RPMI8226 (cell line): ENCODE measurements at places on chromosomes 5 and 9.

DNA sequence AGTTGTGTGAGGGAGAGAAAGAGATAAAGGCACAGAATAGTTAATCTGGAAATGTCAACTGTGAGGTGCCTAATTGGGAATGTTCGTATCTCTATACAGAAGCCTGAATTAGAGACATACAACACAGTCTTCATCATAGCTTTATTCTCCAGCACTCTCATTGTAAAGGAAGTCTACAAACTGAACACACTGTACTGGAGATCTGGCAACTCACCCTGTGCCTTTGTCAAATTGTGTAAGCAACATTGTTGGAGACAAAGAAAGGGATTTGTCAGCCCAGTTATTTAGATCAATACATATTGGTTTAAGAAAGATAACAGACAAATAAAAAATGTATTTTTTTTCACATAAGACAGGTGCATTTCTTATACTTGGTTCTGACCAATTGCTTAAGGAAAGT, 832.9 kb upstream of the DMAC1 start:
- DNase-seq: no peak

DNA sequence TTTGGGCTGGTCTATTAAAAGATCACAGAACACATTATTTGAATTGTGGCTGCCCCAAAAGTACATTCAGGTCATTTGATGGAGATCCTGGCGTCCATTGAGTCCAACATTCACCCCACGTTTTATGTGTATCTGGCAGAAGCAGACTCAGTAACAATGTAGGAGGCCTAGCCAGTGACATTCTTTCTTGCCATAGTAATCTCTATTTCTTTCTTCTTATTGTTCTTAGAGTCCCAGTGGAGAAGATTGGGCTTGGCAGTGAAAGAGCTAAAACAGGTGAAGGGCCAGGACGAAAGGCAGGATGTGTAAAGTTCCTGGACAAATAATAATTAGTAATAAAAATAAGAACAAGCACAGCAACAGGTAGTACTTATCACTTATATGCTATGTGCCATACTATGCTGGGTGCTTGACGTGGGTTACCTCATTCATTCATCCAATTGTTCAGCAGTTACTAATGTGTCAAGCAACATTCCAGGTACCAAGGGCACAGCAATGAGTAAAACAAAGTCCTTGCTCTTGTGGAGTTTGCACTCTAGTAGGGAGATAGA, 12.6 kb upstream of the ANKH start:
- no peak for DNase-seq

GRCh38 chr5:1111241-1111726, 579 bp downstream of the SLC12A7 start:
- DNase-seq: peak; percentile 58

DNA sequence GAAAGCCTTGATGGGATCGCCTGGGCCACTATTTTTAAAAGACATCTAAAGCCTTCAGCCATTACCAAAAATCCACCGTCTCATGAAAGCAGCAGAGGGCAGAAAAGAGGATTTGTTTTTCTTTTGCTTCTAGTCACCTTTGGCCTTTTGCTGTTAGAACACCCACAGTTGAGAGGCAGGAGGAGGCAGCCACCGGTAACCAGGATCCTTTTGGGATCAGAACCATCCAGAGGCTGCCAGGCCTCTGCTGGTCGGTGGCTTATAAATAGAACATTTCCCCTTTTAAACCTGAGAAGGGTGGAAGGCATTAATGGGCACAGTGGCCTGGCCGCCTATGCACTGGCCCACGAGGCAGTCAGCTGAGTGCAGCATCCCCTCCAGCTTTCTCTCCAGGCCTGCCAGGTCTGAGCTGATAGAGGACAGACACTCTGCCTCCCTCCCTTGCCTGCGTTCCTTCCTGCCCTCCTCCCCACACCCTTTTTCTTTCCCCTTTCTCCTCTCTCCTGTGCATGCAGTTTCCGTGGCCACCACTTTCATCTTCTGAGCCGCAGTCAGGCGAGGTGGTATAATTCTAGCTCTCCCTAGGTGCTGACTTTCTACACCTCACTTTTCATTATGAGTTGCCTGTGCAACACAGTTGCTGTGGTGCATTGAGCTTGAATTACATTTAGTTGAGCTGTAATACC, 253.4 kb downstream of the ARHGAP26 start:
- peak; percentile 65 for DNase-seq

GRCh38 chr5:30387974-30388632, 805.4 kb upstream of the CDH6 start:
- no peak for DNase-seq

- no peak for DNase-seq
Measured at GRCh38 chr5:74187757-74188156, 452.8 kb downstream of the ENC1 start.

DNA sequence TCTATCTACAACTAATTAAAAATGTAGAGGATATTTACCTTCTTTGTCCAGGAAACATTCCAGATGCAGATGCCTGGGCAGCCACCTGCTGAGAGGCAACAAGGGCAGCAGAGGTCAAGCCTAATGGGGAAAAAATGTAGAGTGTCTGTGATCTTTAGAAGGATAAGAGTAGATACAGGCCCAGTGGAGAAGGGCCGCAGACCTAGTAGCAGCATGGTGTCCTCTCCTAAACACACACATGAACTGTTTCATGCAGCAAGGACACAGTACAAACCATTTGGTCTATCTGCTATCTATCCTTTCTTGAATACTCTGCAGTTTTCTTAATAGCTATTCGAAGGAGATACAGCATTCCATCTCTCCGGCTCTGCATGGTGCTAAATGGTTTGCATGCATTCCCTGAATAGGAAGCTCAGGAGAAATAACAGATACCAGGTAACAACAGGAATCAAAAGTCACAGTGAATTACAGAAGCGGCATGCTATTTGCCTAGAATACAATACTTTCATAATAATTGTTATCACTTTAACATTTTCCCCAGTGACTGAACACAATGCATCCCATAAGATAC, 107.3 kb downstream of the ZNF608 start:
- DNase-seq: no peak

DNA sequence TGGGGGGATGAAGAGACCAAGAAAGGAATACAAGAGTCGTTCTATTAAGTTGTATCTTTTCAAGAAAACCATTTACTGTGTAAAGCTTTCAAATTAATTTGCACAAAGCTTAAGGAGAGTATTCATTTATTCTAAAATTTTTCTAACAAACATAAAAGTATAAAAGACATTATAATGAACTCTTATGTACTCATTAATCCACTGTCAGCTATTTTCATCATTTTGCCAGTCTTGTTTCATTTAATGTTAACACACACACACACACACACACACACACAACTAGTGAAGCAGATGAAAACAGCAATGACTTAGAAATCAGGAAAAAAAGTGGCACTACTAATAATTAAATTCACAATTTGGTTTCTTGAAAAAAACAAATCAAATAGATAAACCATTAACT, 176.7 kb downstream of the TLE1 start:
- no peak for DNase-seq

DNA sequence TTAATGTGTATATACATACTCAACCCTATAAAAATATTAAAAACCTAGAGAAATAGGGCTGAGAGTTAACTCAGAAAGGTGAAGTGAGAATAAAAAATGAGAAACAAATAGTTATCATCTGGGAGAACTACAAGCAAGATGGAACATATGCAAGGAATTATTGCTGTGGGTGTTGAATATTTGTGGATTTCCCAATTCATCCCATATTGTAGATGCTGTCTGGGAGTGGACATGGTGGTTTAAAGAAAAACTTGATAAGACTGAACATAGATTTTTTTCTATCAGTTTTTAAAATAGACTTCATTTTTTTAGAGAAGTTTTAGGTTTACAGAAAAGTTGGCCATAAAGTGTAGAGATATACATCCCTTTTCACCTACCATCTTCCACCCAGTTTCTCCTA, 263.5 kb downstream of the SPATA31D1 start:
- no peak for DNase-seq

DNA sequence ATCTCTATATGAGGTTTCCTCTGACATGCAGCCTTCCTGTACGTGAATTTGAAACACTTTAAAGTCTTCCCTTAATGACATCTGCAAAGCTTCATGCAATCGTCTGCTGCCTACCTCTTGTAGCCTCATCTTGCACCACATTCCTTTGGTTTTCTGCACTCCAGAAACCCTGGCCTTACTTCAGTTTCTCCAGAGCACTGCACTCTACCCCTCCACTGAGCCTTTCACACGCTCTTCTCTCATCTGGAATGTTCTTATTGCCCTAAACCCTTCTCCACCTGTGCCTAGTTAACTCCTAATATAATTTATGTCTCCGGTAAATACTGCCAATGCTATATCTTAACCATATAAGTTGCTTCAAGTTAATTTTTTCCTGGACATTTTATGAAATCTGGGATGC, 168.8 kb upstream of the SLC27A6 start:
- DNase-seq: no peak

DNA sequence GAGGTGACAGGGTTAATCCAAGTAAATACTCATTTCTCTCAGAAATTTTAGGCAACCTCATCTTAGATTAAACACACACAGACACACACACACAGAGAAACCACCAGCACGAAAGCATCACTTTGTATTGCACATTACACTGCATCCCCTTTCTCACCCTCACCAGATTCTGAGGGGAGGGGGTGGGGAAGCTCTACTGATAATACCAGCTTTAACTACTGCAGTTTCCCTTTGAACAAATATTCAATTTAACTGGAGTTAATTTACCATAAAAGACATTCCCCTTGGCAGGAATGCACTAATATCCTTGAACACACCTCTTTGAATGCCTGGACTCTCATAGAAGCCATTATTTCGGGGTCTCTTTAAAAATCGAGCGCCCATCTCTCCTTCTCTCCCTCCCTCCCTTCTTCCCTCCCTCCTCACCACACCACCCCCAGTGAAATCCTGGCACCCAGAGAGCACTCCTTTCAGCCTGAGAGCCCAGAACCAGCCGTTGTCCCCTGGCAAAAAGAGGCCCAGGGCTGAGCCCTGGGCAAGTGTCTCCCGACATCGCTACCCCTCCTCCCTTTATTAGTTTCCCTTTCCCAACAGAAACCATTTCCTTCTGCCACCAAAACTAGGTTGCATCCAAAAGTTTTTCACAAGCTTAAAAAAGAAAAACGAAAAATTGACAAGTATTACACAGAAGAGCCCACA, 2.8 kb upstream of the NFIB start:
- DNase-seq: no peak

DNA sequence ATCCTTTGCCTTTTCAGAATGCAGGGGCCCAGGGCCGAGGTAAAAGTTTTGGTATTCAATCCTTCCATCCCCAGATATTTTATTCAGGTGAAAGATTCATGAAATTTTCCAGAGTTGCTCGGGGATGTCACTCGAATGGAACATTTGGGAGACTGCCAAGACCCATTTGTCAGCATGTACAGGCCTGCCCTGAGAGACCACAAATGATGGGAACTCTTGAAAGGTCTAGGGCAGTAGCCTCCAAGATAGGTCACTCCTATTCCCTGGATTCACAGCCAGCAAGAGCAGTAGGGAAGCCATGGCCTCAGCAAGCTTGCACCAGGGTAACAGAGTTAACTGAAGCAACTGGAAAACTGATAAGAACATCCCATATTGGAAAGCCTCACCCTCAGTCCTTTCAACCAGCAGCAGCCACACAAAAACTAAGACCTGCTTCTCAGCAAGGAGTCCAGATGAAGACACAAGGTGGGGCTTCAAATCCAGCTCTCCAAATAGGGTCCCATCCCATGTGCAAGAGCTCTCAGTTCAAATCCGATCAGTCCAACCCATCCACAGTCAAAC, 12.5 kb downstream of the CARD6 start:
- no peak for DNase-seq

- no peak for DNase-seq
Measured at GRCh38 chr9:79719021-79719420, 147.3 kb downstream of the TLE4 start.

- DNase-seq: no peak
Measured at GRCh38 chr9:111839387-111839786, 44.6 kb upstream of the SHOC1 start.

DNA sequence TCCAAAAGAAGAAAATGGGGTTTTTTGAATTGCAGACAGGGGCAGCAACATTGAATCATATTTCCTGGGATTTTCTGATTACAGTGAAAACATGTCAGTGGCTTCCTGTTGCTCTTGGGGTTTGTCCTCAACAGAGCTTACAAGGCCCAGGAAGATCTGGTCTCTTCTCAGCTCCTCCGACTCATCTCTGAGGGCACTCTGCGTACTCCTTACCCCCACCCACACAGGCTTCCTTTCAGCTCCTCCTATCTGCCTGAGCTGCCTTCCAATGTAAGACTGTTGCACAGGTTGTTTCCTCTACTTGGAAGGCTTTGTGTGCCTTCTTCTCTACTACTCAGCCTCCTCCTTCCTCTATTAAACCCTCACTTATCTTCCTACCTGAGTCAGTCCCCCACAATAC, 245.1 kb upstream of the MEF2C start:
- no peak for DNase-seq

DNA sequence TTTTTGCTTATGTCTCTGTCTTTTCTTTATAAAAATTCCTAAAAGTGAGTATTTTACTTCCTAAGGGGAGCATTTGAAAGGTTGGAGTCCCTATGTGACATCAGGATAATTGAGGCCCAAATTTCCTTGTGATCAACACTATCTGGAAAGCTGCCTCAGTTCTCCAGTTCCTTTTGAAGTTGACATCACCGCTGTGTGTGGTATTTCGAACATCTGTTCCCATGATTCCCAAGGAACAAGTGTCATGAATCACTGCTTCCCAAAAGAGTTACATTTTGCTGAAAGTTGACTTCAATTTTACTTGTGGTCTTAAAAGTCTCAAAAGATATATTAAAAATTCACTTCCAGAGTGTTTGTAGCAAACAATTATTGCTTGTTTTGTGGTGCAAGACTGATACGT, 452.1 kb upstream of the RGMB start:
- DNase-seq: no peak

GRCh38 chr5:151798674-151799073, 26.9 kb downstream of the G3BP1 start:
- no peak for DNase-seq

DNA sequence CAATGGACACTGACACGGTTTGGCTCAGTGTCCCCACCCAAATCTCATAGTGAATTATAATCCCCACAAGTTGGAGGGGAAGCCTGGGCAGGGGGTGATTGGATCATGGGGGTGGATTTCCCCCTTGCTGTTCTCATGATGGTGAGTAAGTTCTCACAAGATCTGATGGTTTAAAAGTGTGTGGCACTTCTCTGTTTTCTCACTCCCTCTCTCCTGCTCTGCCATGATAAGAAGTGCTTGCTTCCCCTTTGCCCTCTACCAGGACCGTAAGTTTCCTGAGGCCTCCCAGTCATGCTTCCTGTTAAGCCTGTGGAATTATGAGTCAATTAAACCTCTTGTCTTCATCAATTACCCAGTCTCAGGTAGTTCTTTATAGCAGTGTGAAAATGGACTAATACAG, 115.8 kb upstream of the KIF2A start:
- no peak for DNase-seq

GRCh38 chr5:178780581-178781498, 50.4 kb upstream of the ZNF354A start:
- DNase-seq: no peak

DNA sequence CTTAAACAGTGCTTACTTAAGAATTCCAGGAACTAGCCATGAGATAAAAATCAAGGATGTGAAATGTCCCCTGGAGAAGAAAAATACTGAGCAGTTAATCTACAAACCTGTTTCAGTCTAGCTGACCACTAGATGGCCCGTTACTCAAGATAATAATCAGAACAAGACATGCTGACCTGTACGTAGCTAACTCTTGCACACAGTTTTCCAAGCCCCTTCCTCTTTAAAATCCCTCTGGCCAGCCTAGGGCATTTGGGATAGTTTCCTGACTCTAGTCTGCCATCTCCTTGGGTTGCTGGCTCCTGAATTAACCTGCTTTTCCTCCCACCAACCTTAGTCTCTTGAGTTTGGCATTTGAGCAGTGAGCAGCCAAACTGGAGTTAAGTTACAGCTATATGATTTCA, 59.2 kb upstream of the TRAF1 start:
- peak; percentile 51 for DNase-seq

- DNase-seq: no peak
Measured at GRCh38 chr5:37838152-37838932, 1.5 kb downstream of the GDNF start.
